T-helper 2 cell (primary cell): ENCODE measurements at places on chromosomes 16 and 17.

DNA sequence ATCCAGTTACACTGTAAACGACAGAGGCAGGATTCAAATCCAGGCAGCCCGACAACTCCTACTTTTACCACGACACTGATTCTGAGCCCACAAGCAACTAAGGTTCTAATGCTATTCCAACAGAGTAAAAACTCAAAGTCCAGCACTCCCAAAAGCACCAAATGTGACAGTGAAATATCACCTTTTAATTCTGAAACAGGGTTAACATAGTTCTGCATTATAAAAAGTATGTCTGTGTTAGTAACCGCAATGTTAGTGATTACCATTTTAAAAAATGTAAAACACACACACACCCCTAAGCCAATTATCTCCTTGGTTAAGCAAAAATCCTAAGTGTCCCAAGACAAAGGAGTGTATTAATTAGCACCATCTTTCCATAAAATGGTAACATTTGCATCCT is 19.7 kb downstream of the HELZ start:
- no peak for DNase-seq

GRCh38 chr16:88346680-88347505 is 35.9 kb upstream of the ZNF469 start:
- DNase-seq = no peak

DNA sequence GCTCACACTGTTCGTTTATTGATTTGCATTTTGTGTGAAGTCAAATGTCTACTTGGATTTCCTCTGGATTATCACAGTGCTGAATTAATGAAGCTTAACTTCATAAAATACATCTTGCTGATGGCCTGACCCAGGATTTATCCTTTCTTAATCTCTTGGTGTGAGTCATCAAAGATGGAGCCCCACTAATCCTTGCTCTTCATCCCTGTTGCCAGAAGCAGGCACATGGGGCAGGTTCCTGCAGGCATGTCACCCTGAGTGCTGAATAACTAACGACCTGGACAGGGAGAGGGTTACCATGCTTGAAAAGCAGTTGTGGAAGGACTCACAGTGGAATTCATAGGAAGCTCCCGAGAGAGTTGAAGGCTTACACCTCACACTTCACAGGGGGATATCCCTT is 56.0 kb upstream of the FA2H start:
- no peak for DNase-seq

- DNase-seq = no peak
These were observed 39.5 kb downstream of the RBFOX1 start for GRCh38 chr16:7372095-7372494.

GRCh38 chr17:78784352-78784751 is 2.3 kb upstream of the CYTH1 start:
- no peak for DNase-seq

GRCh38 chr16:69724981-69725479 is 1.3 kb downstream of the NQO1 start:
- DNase-seq = no peak

DNA sequence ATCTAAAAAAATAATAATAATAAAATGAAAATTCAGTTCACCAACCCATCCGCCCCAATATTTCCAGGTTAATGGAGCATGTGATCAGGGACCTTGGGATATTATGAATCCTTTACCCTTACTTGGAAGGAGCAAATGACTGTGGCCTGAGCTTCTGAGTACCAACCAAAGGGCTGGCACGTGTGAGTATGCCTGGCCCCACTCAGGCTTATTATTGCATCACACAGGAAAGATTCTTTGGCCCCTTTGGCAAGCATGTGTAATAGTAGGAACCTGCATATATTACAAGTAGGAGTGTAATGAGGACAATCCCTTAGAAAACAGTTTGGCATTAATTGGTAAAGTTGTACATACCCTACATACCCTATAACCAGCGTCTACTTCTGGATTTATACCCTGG is 7.2 kb upstream of the C17orf78 start:
- no peak for DNase-seq

DNA sequence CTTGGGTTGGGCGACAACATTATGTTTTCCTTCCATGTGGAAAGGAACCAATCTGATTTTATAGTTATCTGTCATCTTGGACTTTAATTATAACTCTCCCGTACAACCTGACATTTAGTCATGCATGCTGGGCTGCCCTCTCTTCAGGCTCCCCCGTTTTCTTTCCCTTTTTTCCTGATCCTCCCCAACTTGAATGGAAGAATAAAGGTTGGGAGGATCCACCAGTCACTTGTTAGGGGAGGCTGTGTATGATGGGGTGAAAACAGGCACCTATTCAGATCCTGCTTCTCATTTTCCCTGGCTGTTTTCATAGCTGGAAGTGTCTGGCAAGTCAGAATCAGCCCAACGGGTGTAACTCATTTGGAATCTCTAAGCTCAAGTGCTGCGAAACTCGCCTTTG is 267.2 kb upstream of the SALL1 start:
- no peak for DNase-seq

- DNase-seq = peak; percentile 13
These were observed 10.5 kb upstream of the ITGAD start for GRCh38 chr16:31382485-31383161.

- no peak for DNase-seq
These were observed 193.4 kb upstream of the CDH11 start for GRCh38 chr16:65315081-65315780.

DNA sequence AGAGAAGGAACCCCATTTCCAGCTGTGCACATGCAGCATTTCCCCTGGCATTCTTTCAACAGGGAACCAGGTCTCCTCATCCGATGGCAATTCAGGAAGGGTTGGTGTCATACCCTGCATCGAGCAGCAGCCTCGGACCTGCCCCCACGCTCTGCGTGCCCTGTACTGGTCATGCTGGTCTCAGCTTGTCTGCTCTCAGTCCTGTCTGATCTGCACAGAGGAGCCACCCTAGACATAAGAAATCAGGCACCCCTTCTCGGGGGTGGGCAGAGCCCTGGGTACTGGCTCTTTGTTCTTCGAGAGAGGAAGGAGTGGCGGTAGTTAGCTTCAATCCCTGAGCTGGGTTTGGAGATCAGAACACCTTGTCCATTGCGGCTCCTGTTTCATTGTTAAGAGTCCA is 162.0 kb upstream of the RPH3AL start:
- DNase-seq = no peak

DNA sequence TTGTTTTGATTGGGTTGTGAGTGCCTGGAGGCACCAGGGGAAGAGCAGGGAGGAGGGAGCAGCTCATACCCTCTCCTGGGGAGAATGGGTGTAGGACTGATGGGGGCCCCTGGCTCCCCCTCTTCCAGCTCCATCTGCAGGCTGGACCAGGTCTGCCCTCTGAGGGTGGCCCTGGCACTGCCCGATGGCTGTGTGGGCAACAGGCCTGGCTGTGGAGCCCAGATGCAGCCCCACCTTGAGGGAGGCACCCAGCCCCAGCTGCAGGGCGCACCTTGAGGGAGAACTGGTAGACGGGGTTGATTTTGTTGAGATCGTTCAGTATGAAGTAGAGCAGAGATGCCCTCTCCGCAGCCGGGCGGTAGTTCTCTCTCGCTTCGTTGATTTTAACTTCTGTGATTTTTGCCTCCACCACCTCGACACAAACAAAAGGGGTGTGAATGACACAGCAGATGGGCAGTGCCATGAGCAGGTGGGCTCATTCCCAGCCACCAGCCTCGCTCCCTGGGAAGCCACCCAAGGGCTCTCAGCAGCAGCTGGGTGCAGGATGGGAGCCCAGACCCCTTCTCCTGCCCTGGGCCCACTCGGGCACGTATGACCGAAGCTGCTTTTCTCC is 71.6 kb downstream of the PGS1 start:
- DNase-seq = no peak

GRCh38 chr17:75544250-75544649 is 18.8 kb downstream of the LLGL2 start:
- DNase-seq = no peak

DNA sequence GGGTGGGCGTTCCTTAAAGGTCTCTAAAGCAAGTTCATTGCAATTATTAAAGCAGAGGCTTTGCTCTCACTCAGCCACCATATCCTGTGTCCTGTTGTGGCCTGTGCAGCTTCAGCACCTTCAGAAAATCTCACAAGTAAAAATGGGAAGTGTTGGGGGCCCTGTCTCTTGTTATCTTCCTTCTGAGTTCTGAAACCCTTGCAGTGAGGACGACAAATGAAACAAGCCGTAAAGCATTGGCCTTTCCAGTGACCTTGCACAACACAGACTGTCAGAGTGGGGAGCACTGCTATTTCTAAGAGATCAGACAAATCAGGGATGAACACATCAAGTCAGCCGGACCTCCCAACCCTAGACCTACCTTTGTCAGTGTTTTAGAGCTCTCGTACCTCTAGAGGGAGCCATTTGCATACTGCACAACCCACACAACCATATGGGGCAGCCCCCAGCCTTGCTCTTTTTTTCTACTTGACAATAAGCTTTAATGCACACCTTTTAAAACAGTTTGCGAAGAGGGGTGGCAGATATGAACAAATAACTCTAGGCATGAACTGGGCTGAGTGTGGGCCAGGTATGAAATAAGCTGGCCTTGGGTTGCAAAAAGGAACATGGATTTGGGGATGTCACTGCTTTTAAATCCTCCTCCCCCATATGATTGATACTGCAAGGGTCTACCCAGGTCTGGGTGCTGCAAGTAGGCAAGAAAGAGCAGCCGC is 89.8 kb downstream of the KATNIP start:
- no peak for DNase-seq

DNA sequence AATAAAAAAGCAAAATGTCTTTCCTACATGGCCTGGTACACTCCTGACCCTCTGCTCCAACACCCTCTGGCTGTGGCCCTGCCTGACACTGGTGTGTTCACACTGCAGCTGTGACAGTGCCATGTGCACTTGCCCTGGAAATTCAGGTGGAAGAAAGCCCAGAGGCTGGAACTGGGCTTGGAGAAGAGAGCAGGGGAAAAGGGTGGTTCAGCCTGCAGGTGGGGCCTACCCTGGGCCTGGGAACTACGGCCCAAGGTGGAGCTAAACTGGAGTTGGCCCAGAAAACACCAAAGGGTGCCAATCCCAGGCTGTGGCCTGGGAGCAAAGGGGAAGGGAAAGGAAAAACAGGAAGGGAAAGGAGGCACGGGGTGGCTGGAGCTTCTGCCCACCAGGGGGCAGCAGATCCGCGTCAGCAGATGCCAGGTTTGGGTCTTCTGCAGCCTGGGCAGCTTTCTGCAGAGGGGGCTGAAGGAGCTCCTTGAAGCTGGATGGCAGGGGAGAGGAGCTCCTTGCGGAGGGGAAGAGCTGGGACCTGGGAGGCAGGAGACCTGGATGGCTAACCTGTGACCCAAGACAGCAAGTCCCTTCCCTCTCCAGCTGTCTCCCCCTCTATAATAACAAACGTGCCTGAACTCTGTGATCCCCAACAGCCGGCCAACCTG is 15.4 kb upstream of the CTCF start:
- DNase-seq = peak; percentile 61
